AG10803 (cell line): ENCODE measurements at places on chromosomes 13 and 19.

- no peak for DNase-seq
Observed at GRCh38 chr19:8023371-8023770, 17.9 kb upstream of the ELAVL1 start.

DNA sequence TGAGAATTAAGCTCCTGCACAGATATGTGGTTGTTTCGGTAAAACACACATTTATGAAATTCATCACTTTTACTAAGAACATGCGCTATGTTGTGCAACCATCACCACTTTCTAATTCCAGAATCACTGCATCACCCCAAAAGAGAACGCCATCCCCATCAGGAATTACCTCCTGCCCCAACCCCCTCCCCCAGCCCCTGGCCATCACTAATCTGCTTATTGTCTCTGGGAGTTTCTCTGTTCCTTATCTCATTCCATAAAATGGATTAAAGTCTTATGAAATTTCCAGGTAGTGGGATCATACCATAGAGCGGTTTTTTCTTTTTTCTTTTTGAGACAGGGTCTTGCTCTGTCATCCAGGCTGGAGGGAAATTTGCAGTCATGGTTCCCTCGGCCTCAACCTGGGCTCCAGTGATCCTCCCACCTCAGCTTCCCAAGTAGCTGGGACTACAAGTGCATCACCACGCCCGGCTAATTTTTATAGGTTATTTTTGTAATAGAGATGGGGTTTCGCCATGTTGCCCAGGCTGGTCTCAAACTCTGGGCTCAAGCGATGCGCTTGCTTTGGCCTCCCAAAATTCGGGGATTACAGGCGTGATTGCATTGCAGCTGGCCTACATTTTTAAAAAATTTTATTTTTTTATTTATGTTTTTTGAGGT, 3.5 kb downstream of the ZSCAN5B start:
- no peak for DNase-seq

- DNase-seq = no peak
Observed at GRCh38 chr13:34223984-34224383, 406.0 kb downstream of the RFC3 start.

DNA sequence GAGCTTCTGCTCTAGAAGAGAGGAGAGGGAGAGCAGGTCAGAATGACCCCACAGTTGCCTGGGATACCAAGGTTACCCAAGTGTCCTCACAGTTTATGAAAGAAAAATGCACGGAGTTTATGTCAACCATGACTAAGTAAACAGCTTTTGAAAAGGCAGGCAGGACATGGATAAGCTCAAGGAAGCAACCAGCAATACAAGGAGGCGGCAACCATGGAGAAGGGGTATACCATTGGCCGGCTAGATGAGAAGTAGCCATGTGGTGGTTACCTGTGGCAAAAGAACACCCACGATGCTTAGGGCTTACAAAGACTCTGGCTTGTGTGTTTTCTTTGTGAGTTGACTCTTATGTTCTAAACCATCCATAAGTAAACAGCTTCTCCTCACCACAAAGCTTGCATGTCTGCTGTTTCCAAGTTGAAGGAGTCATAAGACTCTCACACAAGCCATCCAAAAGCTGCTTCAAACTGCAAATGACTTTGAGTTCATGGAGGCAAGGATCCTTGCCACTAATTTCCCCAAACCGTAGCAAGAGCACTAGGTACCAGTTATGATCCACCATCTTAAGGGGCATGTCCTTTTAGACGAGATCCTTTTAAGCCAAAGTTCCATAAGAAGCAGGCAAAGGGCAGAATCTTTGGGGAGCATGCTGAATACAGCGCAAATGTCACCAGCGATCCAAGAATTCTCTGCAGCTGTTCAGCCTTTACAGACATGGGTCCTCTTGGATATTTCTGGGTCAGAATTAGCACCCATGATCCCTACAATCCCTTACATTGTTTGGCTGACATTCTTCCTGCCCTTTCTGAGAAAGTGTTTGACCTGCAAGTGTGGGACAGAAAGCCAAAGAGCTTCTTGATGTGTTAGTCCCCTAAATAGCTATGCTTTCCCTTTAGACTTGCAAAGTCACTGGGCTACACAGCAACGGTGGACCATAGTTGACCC, 74.8 kb upstream of the IPO5 start:
- no peak for DNase-seq

GRCh38 chr19:49639401-49640112, 386 bp downstream of the RRAS start:
- no peak for DNase-seq

- DNase-seq = no peak
Observed at GRCh38 chr13:103618151-103618550, 551.9 kb upstream of the SLC10A2 start.

DNA sequence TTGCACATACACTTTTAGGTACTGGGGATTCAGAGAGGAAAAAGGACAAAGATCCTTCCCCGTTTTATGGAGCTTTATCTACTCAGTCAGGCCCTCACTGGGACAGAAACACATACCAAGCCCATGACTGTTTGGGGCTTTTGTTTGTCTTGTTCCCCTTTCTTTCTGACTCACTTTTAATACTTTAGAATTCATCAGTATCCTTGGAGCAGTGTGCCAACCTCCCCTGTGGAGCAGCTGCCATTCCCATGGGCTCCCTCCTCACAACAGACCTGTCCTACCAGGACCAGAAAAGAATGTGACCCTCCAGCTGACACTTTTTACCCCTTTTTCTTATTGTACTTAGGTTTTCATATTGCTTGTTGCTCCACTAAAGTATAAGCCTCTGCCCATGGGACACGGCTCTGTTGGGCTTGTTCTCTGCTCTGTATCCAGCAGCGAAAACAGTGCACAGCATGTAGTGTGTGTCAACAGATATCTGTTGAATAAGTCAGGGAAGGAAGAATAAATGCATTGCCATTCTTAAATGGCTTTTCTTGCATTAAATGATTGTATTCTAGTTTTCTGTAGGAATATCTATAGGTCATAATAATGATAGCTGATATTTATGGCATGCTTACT, 431.1 kb downstream of the EFNB2 start:
- peak; percentile 87 for DNase-seq

GRCh38 chr13:76285463-76285862, 600.7 kb downstream of the KCTD12 start:
- DNase-seq = no peak

DNA sequence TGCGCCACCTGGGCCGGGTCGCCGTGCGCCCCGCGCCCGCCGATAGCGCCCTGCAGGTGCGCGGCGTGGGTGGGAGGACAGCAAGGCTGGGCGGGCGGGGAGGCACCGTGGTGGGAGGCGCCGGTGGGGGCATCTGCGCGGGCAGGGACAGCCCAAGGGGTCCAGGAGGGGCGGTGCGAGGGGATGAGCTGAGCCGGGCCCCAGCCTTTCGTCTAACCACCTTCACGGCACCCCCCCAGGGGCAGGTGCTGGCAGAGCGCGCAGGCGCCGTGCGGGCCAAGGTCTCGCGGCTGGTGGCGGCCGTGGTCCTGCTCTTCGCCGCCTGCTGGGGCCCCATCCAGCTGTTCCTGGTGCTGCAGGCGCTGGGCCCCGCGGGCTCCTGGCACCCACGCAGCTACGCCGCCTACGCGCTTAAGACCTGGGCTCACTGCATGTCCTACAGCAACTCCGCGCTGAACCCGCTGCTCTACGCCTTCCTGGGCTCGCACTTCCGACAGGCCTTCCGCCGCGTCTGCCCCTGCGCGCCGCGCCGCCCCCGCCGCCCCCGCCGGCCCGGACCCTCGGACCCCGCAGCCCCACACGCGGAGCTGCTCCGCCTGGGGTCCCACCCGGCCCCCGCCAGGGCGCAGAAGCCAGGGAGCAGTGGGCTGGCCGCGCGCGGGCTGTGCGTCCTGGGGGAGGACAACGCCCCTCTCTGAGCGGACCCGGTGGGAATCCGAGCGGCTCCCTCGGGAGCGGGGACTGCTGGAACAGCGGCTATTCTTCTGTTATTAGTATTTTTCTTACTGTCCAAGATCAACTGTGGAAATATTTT, 3.1 kb downstream of the KISS1R start:
- no peak for DNase-seq

DNA sequence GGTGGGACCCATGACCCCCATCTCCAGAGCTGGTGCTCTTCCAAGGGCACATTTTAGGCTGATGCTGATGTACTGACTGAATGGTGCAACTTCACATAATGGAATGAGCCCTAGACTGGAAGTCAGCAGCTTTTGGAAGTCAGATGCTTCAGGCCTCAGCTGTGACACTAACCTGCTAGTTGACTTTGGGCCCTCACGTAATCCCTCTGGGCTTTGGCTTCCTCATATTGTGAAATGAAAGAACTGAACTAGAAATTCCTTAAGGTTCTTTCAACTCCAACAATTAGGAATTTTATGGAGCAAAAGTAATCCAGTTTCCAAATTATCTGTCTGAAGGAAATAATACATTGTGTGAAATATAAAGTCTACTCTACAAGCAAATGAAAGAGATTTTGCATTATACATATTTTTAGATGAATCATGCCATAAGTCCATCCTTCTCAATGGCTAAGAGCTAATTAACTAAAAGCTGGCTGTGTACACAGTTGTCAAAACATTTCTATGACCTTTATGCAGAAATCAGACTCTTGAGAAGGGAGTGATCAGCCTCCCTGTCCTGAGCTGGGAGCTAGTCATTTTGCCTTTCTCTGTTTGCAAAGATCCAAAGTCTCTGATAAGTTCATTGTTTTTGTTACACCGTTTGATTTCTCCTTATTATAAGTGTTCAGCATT, 204.2 kb downstream of the DCLK1 start:
- peak; percentile 23 for DNase-seq

DNA sequence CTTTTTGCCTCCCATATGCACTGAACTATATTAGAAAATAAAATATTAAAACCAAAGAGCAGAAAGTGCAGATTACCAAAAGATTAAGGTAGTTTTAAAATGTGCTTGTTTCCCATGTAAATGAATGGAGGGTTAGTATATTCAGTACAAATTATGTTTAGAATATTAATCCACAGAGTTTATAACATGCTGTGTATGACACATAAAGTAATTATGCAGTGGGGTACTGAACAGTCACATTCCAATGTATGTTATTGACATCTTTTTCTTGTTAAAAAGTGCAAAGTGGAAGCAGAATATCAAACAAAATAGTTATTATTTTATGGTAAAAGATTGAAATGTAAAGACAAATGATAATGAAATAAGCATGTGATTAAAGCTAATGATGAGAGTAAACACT, 79.3 kb downstream of the GPC6 start:
- DNase-seq = no peak

DNA sequence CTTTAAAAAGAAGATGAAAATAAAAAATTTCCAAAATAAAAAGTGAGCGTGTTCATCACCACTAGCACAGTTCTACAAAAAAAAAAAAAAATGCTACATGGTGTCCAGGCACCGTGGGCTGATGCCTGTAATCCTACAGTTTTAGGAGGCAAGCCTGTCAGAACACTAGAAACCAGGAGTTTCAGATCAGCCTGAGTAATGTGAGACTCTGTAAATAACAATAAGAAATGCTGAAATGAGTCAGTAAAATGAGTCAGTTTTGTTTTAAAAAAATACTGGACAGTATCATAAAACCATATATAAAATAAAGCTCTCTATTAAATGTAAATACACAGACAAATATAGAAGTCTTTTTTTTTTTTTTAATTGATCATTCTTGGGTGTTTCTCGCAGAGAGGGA, 30.0 kb downstream of the ZNF91 start:
- no peak for DNase-seq

- DNase-seq = peak; percentile 42
Observed at GRCh38 chr13:101157261-101157660, 259.0 kb downstream of the NALCN start.

DNA sequence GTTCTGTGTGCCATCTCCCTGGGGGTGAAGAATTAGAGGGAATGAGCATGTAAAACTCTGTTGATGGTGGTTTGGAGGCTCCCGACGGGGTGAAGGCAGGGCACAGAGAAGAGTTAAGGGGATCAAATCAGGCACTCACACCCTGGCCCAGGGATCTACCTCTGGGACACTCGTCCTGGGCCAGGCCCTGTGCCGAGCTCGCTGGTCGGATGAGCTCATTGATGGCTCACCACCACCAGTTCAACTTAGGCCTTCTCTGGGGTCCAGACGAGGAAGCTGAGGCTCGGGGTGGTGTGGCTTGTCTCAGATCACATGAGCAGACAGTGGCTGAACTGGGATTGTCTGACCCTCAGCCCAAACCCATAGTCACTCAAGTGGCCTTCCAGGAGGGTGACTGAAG, 1.6 kb downstream of the NACC1 start:
- DNase-seq = no peak

- DNase-seq = peak; percentile 11
Observed at GRCh38 chr19:58001895-58002369, 688 bp downstream of the ZNF606 start.

- no peak for DNase-seq
Observed at GRCh38 chr19:3338541-3339181, 27.7 kb upstream of the NFIC start.

GRCh38 chr13:39269411-39269810, 231.2 kb downstream of the NHLRC3 start:
- no peak for DNase-seq
